ENCODE measurements at places on chromosomes 7 and 10. TPM values are rescaled to one million over a fixed set of nuclear protein-coding genes. Genes with fewer than 3 reads are reported as not detected.

SPDYE11 gene
- total RNA-seq, result not detected

DNA sequence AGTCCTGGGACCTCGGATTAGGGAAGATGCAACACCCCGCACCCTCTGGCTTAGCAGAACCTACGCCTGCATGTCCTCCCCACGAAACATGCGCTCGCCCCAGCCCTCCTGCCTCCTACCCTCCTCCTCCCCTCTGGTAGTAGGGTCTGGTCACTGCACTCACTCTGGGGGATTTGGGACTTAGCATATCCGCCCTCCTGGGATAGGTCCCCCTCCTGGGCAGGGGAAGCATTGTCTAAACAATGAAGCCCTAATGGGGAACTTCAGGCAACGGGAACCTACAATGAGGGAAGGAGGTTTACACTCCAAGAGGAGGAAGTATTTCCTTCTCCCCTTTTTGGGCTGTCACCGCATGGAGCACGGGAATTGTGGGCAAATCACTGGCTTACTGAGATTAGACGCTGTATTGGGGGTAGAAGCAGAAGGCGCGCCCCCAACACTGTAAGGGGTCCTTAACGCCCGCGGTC, 892 bp downstream of the CRHR2 start:
- no peak for DNase-seq

ZNF425 gene
- 0.93 TPM for total RNA-seq

ZNF727 gene
- 2.1 TPM for total RNA-seq

TLX1 gene
- total RNA-seq, result not detected

DNA sequence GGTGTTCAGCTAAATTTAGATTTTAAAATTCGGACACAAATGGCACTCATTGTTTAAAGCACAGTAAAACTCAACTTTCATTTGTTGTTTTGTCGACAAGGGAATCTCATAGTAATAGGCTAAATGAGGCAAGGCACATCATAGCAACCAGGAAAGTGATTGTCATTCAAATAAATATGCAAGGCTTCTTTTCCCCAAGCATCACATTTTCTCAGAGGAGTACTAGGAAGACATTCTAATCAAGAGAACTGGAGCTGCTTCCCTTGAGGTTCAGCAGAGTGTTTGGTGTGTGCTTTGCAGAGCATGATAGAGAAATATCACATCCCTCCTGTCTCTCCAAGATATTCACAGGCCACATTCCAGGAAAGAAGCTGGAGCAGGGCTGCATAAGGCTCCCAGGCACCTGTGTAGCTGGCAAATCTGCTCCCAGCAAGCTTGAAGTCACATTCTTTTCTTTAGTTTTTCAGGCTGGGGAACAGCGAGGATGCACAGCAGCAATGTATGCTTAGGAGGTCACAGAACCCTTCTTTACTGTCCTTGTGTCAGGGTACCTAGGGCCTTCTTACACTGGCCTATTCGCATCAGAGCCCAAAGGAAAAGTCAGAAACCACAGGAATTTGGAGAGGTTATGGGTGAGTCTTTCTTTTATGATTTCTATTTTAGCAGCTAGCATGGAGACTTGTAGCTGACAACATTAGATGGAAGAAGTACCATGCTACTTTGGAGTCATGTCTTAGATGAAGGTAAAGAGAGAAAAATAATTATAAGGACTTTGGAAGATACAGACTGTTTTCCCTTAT, 95.9 kb upstream of the HDAC9 start:
- DNase-seq, result no peak

- peak; percentile 29 for DNase-seq
These were observed 404.2 kb downstream of the THSD7A start for GRCh38 chr7:11427686-11428273.

GRCh38 chr10:4725917-4726606, 99.9 kb upstream of the AKR1E2 start:
- no peak for DNase-seq

DNA sequence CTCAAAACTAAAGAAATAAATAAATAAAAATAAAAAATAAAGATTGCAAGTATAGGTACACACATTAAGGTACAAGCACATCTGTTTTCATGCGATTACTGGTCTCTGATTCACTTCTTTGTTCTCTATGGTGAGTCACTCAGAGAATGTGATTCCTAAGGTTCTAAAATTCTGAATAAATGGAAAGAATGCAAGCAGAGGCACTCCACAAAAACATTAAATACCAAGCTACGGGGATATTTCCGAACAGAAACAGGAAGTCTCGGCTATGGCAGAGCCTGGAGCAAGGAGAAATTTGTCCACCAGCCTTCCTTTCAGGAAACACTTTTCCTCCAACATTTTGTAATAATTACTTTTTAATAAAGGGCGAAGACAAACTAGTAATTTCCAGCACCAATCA, 1.4 kb downstream of the VOPP1 start:
- no peak for DNase-seq

DNA sequence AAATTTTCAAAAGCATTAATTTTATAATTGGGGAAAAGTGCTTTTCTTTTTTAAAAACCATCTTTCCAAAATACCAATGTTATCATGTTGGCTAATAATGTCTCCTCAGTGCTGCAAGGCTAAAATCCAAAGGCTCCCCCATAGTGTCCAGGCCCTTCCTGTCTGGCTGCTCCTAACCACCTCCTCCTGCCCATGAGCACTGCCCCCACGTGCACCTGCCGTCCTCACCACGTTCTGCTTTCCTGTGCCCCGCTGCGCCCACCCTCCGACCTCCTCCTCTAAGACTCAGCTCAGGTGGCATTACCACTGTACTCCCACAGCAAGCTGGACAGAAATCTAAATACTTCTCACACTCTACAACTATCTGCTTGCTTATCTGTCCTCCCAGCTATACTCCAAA, 17.7 kb downstream of the PAXIP1 start:
- DNase-seq, result no peak

- DNase-seq, result peak; percentile 20
These were observed 61.0 kb upstream of the AOAH start for GRCh38 chr7:36784991-36785940.

- no peak for DNase-seq
These were observed 4.9 kb upstream of the ZMIZ1 start for GRCh38 chr10:79063661-79064492.

NFKB2 gene
- total RNA-seq, result 13.9 TPM

- DNase-seq, result no peak
These were observed 65.6 kb downstream of the CTTNBP2 start for GRCh38 chr7:117807676-117808075.

DNA sequence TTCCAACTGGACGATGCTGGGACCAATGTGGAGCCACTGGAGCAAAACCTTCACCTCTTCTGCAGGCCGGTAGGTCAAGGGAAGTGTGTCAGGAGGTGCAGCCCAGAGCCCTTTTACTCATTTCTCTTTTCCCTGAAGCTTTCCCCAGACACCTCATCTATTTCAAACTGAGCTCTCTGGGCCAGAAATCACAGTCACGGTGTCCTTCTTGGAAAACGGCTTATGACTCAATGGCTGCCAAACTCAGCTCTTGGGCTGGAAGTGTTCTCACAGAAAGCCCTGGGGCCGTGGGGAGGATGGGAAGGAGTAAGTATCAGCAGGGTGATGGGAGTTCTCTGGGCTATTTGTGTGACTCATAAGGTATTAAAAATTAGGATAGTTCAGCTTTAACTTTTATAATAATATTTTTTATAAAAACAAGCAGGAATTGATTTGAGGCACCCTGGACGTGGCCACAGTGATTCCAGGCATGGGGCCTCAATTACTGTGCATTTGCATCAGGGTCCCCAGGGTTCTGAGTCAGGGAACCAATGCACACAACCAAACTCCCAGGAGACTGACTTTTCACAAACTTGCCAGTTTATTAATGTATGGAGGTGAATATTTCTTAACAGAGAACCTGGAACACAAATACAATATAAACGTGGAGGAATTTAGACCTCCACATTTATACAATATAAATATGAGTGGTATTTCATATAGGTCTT, 187.4 kb upstream of the TMEM72 start:
- DNase-seq, result no peak

DNA sequence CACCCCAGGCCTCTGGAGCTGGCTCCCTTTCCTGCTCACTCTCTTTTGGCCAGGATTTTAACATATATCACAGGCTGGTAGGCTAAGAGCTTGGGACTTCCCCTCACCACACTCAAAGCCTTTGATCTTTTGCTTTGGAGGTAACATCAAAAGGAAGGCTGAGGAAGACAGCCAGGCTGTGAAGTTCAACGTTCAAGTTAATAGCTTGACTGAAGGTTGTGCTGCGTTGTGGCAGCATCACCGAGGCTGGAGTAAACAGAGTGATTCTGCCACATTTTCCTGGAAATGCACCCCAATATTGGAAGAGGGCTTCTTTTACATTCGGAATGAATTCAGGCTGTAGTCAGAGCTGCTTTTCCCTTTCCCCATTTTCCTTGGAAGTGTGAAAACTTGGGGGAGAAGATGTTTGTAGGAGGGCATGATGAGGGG, 57.3 kb downstream of the TCF7L2 start:
- no peak for DNase-seq

PDLIM1 gene
- total RNA-seq, result 323 TPM

UTF1 gene
- total RNA-seq, result not detected

RELN gene
- 0.92 TPM for total RNA-seq

SEC23IP gene
- total RNA-seq, result 31.5 TPM

GRCh38 chr7:16446508-16446907, 19.0 kb downstream of the SOSTDC1 start:
- DNase-seq, result no peak

AKR1C2 gene
- 17.4 TPM for total RNA-seq

DNA sequence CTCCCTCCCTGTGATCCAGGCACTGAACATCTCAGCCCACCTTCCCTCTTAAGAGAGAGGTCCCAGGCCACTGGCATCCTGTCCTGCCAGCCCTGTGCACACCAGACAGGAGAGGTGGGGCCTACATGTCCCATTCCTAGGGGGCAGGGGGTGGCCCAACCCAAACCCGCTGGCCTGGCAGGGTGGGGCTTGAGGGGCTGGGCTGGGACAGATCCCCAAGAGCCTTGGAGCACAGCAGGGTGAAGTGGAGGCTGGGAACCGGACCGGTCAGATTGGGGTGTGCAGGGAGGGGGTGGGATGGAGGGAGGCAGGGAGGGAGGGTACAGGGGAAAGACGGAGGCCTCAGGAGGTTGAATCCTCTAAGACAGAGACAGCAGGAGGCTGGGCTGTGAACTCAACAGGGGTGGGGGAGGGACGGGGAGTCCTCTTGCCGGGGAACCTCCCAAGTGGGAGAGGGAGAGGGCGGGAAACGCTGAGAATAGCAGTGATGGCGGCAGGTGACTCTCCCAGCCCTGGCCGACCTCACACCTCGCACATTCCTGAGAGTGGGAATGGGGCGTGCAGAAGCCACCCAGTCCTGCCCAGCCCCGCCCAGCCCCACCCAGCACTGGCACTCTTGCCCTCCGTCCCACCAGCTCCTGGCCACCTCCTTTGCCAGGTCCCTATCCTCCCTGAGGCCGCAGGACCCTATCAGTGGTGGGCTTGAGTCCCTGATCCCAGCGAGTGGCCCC, 6.7 kb downstream of the TSC22D4 start:
- no peak for DNase-seq

DNA sequence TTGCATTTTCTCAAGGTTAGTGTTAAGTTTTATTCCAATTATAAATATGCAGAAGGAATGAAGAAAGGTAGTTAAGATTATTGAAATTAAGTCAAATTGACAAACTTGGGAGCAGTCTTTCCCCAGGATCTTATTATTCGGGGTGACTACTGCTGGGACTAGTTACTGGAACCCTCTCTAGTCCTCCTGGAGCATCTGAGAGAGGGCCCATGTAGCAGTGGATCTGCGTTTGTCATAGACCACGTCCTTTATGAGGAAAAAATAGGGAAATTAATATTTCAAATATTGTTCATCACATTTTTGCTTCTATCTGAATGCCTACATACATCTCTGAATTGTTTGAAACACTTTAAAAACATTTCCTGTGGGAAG, 41.0 kb downstream of the CNPY1 start:
- no peak for DNase-seq

GRCh38 chr10:96285331-96285752, 14.0 kb upstream of the BLNK start:
- DNase-seq, result no peak

DNA sequence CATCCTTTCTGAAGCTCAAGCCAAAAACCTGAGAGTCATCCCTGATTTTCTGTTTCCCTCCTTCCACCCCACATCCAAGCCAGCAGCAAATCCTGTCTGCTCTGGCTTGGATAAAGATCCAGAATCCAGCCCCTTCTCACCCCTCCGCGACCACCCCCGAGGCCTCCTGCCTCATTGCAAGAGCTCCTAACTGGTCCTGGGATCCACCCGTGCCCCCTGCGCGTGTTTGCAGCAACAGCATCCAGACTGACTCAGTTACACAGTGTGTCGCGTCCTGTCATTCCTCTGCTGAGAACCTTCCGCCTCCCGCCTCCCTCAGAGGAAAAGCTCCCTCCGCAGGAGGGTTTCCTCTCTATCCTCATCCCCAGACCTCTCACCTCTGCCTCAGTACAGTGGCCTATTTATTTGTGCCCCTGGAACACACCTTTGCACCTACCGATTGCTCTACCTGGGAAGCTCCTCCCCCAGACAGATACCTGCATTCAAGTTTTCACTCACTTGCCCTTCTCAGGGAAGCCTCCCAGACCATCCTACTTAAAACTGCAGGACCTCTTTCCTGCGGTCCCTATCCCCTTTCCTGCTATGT, 21.6 kb upstream of the GRID1 start:
- DNase-seq, result no peak

- no peak for DNase-seq
These were observed 26.7 kb downstream of the ELAPOR2 start for GRCh38 chr7:87032604-87033339.

DKK1 gene
- 0.62 TPM for total RNA-seq

GRCh38 chr7:20783125-20783699, 3.5 kb downstream of the SP8 start:
- no peak for DNase-seq

ZP3 gene
- 1.5 TPM for total RNA-seq

GRCh38 chr10:27660711-27661110, 84.9 kb downstream of the MKX start:
- no peak for DNase-seq

DNA sequence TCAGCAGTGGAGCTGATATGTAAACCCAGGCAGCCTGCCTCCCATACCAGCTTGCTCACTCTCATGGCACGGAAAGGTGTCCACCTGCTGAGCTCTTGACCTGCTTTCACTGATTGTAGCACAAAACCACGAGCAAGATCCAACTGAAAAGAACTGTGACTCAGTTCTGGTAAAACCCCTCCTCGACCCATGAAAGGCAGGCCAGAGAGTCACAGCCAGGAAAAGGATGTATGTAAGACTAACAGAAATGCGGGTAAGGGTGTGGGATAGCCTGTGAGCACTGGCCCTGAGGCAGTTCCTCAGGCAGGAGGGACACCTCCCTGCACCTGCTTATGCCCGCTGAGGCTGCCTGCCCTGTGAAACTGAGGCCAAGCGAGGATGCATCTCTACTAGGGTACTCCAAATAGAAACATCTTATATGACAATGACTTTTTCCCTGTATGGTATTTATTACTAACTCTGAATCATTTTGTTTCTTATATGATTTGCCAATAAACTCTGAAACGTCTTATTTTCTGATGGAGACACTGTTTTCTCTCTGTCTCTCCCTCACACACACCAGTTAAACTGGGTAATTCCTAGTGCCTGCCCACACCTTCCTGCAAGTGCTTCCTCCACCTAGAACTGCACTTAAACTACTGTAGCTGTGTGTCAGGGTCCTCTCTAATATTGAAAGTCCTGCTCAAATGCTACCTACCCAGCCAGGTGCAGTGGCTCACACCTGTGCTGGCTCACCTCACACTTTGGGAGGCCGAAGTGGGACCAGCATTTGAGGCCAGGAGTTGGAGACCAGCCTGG, 73.3 kb upstream of the GHITM start:
- DNase-seq, result no peak
